B cell (primary cell): ENCODE measurements at places on chromosomes 5 and 9. TPM values are rescaled to one million over a fixed set of nuclear protein-coding genes. Genes with fewer than 3 reads are reported as not detected.
A peak's percentile ranks its signal among the peaks of the same experiment; 100 is the strongest.

DNA sequence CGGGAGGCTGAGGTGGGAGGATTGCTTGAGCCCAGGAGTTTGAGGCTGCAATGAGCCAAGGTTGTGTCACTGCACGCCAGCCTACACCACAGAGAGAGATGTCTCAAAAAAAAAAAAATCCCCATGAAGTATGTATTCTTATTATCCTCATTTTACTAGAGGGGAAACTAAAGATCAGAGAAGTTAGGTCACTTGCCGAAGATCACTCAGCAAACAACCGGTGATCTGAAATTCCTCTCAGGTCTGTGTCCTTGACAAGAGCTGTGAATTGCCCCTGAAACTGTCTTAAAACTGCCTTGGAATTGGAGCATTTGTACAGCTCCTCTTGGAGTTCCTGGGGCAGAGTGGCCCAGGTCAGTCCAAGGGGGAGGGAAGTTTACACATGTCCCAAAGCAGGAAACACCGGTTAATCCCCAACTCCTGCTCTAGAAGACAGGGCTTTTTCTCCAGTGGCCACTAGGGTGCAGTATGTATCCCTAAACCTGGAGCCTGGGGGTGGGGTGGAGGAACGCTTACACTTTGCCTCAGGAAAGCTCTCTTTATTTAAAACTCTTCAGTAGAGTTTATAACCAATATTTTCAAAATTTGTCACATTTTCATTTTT is 27.6 kb downstream of the AQP7 start:
- H3K27ac ChIP-seq, result no peak overlapping the region

GRCh38 chr5:139955616-139956273 is 87.4 kb downstream of the NRG2 start:
- no peaks in the 10 kb centered on the region for H3K27me3 ChIP-seq
- H3K4me1 ChIP-seq, result no peaks in the 10 kb centered on the region
- no peaks in the 10 kb centered on the region for H3K36me3 ChIP-seq
- no peak overlapping the region for H3K4me3 ChIP-seq
- H3K27ac ChIP-seq, result no peak overlapping the region

GRCh38 chr5:149585910-149586309 is 4.6 kb downstream of the ARHGEF37 start:
- H3K36me3 ChIP-seq, result no peaks in the 10 kb centered on the region
- H3K27me3 ChIP-seq, result no peaks in the 10 kb centered on the region
- H3K27ac ChIP-seq, result no peak overlapping the region
- H3K4me1 ChIP-seq, result peaks cover 8% of the 10 kb centered on the region

- H3K36me3 ChIP-seq, result no peaks in the 10 kb centered on the region
- peaks cover 17% of the 10 kb centered on the region for H3K27me3 ChIP-seq
- H3K4me3 ChIP-seq, result peak overlapping the region; percentile 70
- no peak overlapping the region for H3K27ac ChIP-seq
- H3K4me1 ChIP-seq, result peaks cover 17% of the 10 kb centered on the region
- peak; percentile 15 for DNase-seq
Measured at GRCh38 chr9:78298046-78298765, 1.3 kb downstream of the PSAT1 start.

DNA sequence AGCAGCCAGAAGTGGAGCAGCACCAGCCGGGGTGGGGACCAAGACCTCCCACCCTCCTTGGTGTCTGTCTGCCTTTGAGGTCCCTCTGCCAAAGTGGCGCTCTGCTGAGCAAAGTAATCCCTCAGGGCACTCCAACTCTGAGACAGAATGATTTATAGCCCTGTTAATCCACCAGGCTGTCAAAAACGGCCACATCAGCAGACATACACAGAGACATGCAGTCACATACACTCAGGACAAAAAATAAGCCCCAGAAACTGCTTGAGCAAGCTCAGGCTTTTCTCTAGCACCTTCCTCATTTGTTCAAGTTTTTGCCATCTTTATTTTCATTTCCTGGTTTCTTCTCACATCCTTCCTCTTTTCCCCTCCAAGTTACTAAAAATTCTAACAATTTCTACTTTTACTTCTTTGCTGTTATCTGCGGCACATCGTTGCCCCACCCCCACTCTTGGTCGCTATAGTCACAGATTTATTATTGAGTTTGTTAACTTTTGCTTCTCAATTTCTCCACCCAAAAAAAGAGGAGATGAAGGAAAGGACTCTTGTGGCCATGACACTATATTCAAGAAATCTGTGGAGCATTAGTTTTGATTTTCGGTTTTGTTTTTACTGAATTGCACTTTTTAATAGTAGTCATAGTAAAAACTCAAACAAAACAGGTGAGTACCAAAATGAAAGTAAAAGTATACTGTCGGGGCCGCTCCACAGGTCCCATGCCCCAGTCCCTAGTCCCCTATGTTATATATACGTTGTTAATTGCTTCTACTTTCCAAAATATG is 17.4 kb upstream of the ADRB2 start:
- peak overlapping the region; percentile 92 for H3K27ac ChIP-seq
- H3K27me3 ChIP-seq, result no peaks in the 10 kb centered on the region
- H3K4me3 ChIP-seq, result peak overlapping the region; percentile 46

DNA sequence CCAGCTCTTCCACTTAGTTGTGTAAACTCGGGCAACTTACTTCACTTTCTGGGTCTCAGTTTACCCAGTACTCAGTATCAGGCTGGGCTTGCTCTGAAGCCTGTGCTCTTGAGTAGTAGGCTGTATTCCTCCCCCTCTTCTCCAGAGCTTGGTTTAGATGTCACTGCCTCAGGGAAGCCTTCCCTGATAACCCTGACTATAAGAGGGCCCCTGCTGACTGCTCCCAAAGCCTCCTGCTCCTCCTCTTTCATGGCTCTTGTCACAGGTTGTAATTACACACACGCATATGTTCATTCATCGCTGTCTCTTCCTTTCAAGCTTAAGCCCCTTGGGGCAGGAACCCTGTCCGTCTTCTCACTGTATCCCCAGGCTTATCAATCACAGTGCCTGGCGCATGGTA is 140.2 kb downstream of the RGS3 start:
- no peak for DNase-seq
- no peak overlapping the region for H3K27ac ChIP-seq
- no peak overlapping the region for H3K4me3 ChIP-seq
- peaks cover 15% of the 10 kb centered on the region for H3K4me1 ChIP-seq

GRCh38 chr5:122374110-122374509 is 62.1 kb downstream of the SNCAIP start:
- no peak overlapping the region for H3K4me3 ChIP-seq
- H3K27ac ChIP-seq, result no peak overlapping the region
- no peaks in the 10 kb centered on the region for H3K27me3 ChIP-seq
- no peaks in the 10 kb centered on the region for H3K36me3 ChIP-seq

DNA sequence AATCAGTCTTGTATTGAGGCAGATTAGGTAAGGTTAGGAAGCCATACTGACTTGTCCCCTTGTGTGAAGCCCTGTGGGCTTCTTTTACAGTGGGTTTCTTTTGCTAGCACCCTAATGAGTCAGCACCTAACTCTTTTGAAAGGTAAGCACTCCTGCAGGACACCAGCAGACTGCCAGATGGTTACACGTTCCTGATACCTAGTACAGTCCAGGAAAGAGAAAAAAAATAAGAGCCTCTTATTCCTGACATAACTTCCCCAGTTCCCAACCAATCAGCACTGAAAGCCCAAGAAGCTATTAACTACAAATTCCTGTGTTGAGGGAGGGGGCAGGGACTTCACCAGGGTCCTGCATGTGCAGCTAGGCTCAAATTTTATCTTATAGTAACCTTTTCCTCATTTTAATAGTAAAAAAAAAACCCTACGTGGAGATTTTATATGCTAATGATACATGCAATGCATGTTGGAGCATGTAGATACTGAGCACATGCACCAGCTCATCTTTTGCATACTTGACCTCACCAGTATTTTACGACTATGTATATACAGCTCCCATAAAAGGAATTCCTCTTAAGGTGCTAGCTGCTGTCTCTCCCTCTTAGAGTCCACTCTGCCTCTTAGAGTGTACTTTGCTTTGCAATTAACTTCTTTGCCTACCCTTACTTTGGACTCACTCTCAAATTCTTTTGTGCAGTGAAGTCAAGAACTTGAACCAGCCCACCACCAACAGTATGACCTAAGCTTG is 84.7 kb upstream of the RORB start:
- H3K4me3 ChIP-seq, result no peak overlapping the region
- no peaks in the 10 kb centered on the region for H3K27me3 ChIP-seq
- no peak for DNase-seq
- no peak overlapping the region for H3K27ac ChIP-seq
- H3K4me1 ChIP-seq, result no peaks in the 10 kb centered on the region

- no peak for DNase-seq
- no peaks in the 10 kb centered on the region for H3K27me3 ChIP-seq
- no peak overlapping the region for H3K4me3 ChIP-seq
Measured at GRCh38 chr5:1003296-1003937, 5.2 kb upstream of the NKD2 start.

- H3K4me1 ChIP-seq, result no peaks in the 10 kb centered on the region
- no peak overlapping the region for H3K27ac ChIP-seq
- DNase-seq, result no peak
Measured at GRCh38 chr5:79493596-79494345, 20.2 kb downstream of the HOMER1 start.

DNA sequence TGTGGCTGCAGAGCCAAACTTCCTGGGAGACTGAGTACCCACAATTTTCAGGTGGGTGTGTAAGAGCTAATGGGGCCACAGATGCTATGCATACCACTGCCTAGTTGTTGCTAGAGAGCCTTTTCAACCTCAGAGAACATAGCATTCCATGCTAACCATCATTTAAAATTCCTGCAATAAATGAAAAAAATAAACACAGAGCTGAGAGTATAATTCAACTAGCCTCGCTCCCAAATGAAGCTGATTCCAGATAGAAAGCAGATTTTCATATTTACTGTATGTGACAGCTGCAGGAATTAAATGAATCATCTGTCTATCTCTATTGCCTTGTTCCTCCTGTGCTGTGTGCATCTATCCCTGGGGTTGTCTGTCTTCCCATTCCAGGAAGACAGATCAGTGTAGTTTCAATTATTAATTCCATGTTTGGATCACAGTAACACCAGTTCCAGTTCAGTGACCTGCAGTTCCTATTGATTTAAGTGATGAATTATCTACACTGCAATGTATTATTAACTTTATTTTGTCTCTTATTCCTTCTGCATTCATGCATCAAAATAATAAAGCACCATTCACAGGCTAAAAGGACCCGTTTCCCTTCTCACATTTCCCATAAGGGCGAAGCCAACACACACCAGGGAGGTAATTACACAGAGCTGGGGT is 324.5 kb downstream of the SLIT3 start:
- no peaks in the 10 kb centered on the region for H3K27me3 ChIP-seq
- DNase-seq, result no peak
- H3K36me3 ChIP-seq, result no peaks in the 10 kb centered on the region

DNA sequence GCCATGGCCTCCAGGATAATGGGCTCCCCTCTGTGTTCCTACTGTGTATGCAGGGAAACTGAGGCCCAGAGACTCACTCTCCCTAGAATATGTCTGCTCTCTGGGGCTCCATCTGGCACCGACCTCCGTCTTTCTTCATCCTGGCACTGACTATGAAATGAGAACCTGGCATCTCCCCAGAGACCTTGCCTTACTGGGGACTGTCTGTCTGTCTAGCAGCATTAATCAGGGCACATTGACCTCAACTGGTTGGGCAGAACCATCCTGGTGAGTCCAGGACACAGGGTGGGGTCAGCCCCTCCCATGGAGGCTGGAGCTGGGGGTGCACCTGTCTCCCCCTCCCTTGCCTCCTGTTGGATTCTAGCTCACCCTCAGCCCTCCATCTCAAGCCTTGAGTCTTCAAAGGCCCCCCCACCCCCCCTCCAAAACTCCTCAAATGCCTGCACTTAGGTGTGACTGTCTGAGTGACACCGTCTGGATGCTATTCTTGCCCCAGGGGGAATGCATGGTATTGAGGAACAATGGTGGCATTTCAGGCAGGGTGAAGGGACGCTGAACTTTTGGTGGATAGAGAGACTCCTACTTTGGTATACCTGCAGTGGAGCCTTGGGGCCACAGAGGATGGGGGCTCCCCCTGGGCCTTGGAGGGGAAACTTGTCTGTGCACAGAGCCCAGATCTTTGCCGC is 12.8 kb upstream of the PITX1 start:
- H3K27ac ChIP-seq, result no peak overlapping the region
- H3K4me3 ChIP-seq, result no peak overlapping the region
- peaks cover 28% of the 10 kb centered on the region for H3K4me1 ChIP-seq
- no peak for DNase-seq
- no peaks in the 10 kb centered on the region for H3K27me3 ChIP-seq

DNA sequence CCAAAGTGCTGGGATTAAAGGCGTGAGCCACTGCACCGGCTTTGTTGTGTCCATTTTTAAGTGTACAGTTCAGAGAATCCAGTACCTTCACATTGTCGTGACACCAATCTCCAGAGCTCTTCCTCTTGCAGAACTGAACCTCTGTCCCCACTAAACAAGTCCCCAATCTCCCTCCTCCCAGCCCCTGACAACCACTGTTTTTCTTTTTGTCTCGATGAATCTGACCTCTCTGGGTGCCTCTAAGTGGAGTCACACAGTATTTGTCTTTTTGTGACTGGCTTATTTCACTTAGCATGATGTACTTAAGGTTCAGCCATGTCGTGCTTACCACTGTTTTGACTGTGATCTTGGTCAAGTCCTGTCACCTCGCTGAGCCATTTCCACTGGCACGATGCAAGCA is 1.6 kb downstream of the WDR38 start:
- no peak overlapping the region for H3K4me3 ChIP-seq
- H3K36me3 ChIP-seq, result no peaks in the 10 kb centered on the region
- peaks cover 7% of the 10 kb centered on the region for H3K4me1 ChIP-seq

GRCh38 chr5:17890501-17890900 is 256.2 kb downstream of the TAF11L14 start:
- no peaks in the 10 kb centered on the region for H3K27me3 ChIP-seq
- H3K4me3 ChIP-seq, result no peak overlapping the region
- no peak for DNase-seq
- H3K36me3 ChIP-seq, result no peaks in the 10 kb centered on the region

- peaks cover 5% of the 10 kb centered on the region for H3K27me3 ChIP-seq
- H3K27ac ChIP-seq, result no peak within 1 kb of the TSS
- DNase-seq, result peak; percentile 25
- H3K36me3 ChIP-seq, result no peaks in the 10 kb centered on the region
- H3K4me1 ChIP-seq, result peaks cover 35% of the 10 kb centered on the region
Measured at GRCh38 chr5:32710550-32711361, at the start of gene NPR3. Gene NPR3 (plus strand): TSS chr5:32711321. CDS start chr5:32711777, 456 bp downstream.

DNA sequence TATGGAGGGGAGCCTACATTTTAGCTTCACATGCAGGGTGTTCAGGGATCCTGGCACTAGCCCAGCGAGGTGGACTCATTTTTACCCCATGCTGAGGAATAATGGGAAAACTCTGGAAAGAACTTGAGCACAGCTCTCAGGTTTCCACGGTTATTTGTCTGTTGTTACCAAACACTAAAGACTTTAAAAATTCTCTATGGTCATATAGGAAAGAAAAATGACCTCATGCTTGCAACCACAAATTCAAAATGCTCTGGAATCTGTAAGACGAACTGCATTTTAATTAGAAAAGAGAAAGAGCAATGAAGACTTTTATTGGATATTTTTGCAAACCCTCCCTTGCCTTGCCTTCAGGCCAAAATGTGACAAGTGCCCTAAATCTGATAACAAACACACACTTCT is 606.9 kb downstream of the EBF1 start:
- no peaks in the 10 kb centered on the region for H3K36me3 ChIP-seq
- no peak overlapping the region for H3K4me3 ChIP-seq
- DNase-seq, result no peak
- no peak overlapping the region for H3K27ac ChIP-seq
- H3K4me1 ChIP-seq, result no peaks in the 10 kb centered on the region

Gene CDH12
- not detected in 2 replicates for total RNA-seq

Gene FOXD4L5
- total RNA-seq, result 0.79 and 1.0 TPM in 2 replicates

Gene OCLN
- 4.0 and 4.3 TPM in 2 replicates for total RNA-seq

Gene LRRC19
- total RNA-seq, result not detected in 2 replicates

Gene GRM6
- not detected in 2 replicates for total RNA-seq

Gene SQSTM1
- 400 and 451 TPM in 2 replicates for total RNA-seq

Gene FAM153A
- total RNA-seq, result 0.17 and 0.90 TPM in 2 replicates

Gene AMBP
- not detected in 2 replicates for total RNA-seq

Gene TNC
- total RNA-seq, result not detected in 2 replicates

Gene KCTD16
- 0.17 TPM in 1 of 2 replicates, not detected in the other for total RNA-seq

Gene FAT2
- total RNA-seq, result not detected in 2 replicates
